Sigmoid colon (tissue), 7 donors: ENCODE measurements at places on chromosomes 7 and 10. TPM values are rescaled to one million over a fixed set of nuclear protein-coding genes. Genes with fewer than 3 reads are reported as not detected.

DNA sequence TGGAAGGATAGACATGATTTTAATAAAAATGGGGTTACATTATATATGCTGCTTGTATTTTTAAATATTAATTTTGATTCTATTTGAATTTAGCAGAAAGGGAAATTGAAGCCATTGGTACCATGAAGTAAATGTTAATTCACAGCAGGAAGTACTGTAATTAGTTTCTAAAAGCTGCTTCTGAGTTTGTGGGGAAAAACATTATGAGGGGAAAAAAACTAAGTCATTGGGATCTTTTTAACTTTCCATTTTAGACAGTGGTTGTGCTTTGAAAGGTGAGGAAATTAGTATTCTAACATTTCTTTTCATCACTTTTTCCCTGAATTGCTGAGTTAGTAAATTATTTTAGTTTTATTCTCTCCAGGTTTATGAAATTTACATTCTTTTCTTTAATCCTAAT, 41.0 kb downstream of the LCOR start:
- no peak for DNase-seq

- no peak for DNase-seq
These were observed 121.6 kb upstream of the UNC5B start for GRCh38 chr10:71090801-71091200.

GRCh38 chr7:35512716-35513115, 182.2 kb downstream of the HERPUD2 start:
- no peak for DNase-seq

- peak; percentile 14 for DNase-seq
These were observed 142.7 kb upstream of the PCBD1 start for GRCh38 chr10:71031026-71031425.

- DNase-seq, result no peak
These were observed 78.5 kb upstream of the INSIG1 start for GRCh38 chr7:155219154-155219531.

SLC26A3 gene
- 12.0 TPM for total RNA-seq
